ENCODE measurements at places on chromosomes 11 and 22.

DNA sequence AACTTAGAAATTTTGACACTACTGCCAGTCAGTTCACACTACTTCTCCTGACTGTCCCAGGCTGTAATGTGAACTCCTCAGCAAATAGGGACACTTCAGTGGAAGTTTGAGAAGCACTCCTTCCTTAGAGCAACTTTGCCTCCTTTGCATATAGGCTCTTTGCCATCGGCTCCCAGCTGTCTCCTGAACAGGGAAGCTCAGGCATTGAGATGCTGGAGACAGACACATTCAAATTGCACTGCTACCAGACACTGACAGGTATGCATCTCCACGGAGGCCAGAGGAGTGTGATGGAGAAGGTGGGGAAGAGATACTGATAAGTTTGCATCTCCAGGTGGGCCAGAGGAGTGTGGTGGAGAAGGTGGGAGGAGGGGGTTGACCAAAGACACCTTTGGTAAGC lies 1.4 kb downstream of the TRAPPC4 start:
- DNase-seq: no peak

DNA sequence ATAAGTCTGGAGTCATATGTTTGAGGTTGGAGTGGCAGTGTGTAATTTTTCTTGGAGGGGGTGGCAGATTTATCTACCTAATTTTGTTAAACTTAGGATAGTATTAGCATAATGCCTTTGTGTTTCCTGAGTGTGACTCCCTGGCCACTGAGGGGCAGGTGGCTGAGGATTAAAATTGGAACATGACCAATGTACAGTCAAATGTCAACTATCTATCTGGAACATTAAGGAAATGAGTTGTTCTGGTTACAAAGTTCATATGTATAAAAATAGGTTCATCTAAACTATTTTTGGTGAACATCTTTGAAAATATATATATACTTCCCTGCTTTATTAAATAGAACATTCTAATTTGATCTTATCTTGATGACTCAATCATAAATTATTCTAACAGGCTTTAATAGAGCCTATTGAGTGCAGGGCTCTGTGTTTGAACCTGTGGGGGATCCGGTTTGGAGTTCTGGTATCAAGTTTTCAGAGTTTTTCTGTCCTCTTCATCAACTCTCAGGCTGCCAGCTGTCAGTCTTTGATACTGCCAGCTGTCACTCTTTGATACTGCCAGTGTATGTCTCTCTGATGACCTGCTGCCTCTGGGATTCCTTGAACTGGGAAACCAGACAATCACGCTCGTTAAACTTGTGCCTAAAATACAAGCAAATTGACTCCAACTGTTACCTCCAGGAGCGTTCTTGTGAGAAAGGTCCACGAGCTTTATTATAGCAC lies 309.6 kb downstream of the METTL15 start:
- DNase-seq: no peak

DNA sequence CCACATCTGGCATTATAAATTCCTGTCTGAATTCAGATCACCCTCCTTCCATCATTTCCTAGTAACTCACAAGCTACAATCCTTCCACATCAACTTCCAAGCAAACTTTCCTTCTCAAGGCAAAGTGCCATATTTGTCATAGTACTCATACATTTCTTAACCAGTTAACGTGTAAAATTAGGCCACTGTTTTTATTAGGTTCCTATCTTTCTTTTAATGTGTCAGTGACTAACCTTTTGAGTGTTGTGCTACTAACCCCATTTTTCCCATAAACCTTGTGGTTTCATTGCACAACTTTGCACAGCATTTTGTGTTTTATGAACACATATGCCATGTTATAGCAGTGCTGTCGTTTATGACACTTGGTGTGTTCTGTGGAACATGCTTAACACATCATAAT lies 90.1 kb downstream of the KIF18A start:
- DNase-seq: no peak

DNA sequence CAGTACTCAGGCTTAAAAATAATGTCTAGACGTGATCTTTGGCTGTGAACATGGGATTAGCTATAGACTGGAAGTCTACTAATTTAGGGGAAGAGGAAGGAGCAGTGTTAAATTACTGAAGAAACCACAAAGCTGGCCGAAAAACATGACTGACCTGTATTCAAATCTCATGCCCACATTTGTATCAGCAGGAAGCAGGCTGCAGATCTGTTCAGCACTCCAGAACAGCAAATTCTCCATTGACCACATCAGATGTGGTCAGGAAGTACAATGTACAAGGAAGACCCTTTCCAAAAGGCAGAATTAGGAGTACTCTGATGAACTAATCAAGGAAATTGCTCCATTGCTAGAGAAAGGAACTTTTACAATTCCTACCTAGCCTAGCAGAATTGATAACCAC lies 31.7 kb downstream of the DCDC1 start:
- DNase-seq: no peak

DNA sequence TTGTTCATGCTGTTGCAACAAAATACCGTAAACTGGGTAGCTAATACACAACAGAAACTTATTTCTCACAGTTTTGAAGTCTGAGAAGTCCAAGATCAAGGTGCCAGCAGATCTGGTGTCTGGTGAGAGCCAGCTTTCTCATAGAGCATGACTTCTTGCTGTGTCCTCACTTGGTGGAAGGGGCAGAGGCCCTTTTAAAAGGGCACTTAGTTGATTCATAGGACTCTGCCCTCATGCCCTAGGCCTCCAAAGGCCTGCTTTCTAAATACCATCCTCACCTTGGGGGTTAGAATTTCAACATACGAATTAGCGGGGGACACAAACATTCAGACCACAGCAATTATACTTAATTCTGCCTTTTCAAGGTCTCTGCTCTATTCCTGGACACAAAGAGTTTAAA lies 52.3 kb upstream of the FDX1 start:
- no peak for DNase-seq

- DNase-seq: no peak
These were observed 6.1 kb downstream of the DHCR7 start for GRCh38 chr11:71442123-71442522.

DNA sequence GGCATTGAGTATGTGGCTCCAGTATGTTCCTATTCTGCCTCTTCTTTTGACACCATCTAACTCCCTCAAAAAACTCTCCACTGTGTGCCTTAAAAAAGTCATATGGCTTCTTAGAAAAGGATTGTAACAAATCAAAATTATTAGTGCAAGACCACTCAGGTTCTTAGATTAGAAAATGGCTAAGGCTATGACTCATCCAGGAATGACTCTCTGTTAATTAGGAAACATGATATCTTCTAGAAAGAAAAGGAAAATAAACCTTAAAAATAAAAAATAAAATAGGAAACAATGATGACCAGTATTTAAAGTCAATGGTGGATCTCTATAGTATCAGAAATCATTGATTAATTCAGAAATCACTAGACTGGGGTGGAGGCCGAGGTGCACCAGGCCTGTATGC lies 21.7 kb downstream of the SLC25A17 start:
- DNase-seq: no peak

Data from A172 (cell line).